ENCODE measurements at places on chromosomes 3 and 15.
A peak's percentile ranks its signal among the peaks of the same experiment; 100 is the strongest.

DNA sequence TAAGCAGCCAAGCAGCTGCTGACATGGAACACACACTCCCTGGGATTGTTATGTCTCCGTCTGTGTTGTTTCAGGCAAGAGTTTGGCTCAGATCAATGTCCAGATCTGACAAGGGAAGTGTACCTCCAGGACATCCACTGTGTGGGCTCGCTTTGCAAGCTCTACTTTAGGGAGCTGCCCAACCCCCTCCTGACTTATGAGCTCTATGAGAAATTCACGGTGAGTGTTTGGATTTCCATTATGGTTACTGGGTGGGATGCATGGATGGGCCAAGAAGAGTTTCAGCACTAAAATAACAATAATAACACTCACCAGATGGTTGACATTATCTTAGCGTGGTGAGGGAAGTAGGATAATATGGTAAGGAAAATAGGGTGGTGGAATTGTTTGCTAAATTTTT is 74.1 kb downstream of the ARHGAP31 start:
- no peak for DNase-seq

GRCh38 chr3:152539191-152539764 is 270.5 kb downstream of the MBNL1 start:
- peak; percentile 3 for DNase-seq

GRCh38 chr3:174776636-174777035 is 82.5 kb upstream of the NAALADL2 start:
- no peak for DNase-seq

DNA sequence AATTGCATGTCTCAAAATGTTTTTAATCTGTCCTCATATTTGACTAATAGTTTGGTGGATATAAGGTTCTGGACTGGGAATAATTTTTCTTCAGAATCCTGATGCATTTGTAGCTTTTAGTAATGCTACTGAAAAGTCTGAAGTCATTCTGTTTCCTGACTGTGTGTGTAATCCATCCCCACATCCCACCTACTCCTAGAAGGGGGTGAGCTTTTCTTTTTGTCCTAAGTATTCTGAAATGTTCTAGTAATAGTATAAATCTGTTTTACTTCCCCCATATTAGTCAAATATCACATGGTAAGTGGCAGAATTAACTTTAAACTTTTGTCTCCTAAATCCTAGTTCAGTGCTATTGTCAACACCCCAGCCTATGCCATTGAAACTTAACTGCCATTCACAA is 162.8 kb downstream of the GREM1 start:
- DNase-seq = no peak

DNA sequence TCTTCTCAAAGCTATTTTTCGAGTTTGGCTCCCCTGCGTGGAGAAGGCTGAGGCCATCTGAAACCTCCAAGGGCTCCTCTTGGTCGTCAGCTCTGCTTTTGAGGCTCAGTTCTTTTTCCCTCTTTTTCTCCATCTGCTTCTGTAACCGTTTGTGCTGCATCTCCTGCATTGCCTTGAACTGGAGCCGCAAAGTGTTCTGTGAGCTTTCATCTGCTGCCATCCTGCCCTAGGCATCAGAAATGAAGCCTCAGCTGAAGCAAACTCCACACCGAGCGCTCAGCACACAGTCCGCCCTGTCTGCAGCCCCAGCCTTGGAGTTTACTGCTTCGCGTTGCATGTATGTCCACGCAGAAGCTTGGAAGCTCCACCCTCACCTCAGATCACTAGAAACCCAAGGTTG is 14.9 kb downstream of the CCDC13 start:
- DNase-seq = no peak

DNA sequence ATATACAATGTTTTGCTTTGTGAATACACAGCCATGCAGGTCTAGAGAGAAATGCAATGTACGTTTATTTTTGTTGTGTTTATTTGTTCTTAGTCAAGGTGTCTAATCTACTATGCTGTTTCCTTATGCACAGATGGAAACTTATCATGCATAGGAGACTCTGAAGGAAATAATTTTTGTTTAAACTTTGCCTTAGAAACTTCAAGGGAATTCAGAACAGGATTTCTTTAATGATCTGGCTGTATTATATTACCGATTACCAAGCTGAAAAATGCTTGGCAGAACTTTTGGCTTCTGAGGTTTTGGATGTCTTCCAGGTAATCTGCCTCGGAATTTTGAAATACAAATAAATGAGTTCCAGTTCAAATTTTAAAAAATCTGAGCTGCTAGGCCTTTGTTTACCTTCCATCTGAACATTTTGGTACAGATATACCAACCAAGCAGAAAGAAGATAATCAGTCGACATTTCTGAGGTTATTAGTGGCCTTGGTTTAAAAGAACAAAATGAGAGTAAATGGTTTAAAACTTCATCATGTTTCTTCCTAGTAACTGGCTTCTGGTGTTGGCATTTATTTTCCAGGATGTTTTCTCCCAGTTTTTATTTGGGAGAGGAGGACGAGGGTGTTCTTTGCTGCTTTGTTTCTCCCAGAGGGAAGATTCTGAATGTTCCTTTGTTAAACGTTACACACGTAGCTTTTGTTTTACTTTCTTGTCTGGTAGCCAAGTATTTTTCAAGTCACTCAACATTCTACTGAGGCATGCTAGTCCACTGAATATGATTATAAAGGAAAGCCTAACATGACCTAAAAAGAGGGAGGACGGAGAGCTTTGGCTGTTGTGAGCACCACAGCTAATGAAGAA is 421.8 kb upstream of the TBL1XR1 start:
- no peak for DNase-seq

GRCh38 chr3:94028093-94028837 is at the start of gene STX19:
Gene STX19, minus strand, starts transcription at chr3:94028597. Its CDS starts 13,328 bp downstream, at chr3:94015269.
- DNase-seq = no peak

DNA sequence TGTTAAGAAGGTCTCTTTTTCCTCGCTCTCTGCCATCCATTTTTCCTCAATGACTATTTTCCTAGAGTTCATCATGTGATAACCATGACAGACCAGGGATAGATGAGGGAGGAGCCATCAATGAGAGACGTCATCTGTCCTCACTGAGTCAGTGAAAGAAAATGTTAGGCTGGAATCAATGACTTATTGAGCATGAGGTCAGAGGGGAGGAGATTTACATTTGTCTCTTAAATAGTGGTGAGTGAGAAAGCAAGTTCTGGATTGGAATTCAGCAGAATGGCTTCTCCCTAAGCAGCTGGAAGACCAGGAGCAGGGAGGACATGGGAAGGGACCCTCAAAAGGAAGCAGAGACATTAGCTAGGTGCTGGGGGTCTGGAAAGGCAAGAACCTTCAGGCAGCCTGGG is 28.2 kb upstream of the USP3 start:
- DNase-seq = no peak

GRCh38 chr15:31495281-31495680 is 168.6 kb downstream of the KLF13 start:
- no peak for DNase-seq

DNA sequence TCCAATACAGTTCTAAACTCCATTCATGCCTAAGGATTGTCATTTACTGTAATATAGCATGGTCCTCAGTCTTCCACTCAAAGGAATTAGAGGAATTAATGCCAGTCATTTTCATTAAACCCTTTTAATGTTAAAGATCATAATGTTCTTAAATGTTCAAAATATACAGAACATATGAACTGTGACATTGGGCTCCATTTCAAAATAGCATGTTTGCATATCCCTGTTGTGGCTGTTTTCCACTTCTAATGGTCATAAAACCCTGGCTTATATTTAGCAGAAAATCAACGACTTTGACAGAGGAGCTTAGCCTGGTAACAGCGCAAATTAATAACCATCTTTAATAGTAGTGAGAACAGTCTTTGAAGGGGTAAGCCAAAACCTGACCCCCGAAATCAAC is 260.7 kb downstream of the UBE2E2 start:
- no peak for DNase-seq

GRCh38 chr3:125317761-125318160 is 57.4 kb downstream of the ZNF148 start:
- DNase-seq = no peak

DNA sequence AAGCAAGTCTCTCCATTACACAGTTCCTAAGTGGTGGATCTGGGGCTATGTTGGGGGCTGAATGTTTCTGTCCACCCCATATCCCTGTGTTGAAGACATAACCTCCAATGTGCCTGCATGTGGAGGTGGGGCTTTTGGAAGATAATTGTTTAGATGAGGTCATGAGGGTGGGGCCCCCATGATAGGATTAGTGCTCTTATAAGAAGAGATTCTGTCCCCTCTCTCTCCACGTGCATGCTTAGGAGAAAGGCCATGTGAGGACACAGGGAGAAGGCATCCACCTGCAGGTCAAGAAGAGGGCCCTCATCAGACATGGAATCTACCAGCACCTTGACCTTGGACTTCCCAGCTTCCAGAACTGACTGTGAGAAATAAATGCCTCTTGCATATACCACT is 231.0 kb upstream of the CHRNA7 start:
- no peak for DNase-seq

DNA sequence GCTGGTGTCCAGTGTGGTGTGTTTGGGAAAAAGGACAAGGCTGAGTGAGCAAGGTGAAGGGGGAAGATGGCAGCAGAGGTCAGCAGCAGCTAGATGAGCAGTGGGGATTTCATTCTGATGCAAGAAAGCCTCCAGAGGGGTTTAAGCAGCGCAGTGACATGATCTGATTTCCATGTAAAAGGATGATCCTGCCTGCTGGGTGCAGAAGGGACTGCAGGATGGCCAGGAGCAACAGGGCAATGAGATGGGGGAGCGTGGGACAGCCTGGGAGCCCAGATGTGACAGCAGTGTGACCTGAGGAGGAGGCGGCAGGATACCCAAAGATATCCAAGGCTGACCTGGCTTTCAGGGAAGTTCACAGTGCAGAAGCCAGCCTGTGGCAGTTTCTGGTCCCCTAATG is 6.1 kb downstream of the WNT7A start:
- DNase-seq = no peak

DNA sequence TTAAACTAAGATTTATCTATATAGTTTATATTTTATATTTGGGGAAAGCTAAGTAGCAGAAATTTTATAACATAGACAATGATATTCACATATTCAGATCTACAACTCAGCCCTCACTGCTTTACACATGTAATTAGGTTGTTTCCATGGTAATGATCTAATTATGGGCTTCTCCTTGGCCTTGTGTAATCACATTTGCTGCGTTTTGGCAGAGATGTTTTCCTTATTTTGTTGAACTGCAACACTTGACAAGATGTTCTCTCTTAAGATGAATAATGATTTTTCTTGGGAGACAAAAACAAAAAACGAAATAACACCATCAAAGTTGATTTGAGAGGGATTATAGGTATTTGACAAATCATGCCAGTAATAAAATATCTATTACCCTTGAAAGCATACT is 635.6 kb upstream of the TBL1XR1 start:
- DNase-seq = no peak

GRCh38 chr15:29631076-29632070 is 190.9 kb downstream of the TJP1 start:
- DNase-seq = no peak

- DNase-seq = no peak
These were observed 89.7 kb downstream of the MAGI1 start for GRCh38 chr3:65948841-65949573.

DNA sequence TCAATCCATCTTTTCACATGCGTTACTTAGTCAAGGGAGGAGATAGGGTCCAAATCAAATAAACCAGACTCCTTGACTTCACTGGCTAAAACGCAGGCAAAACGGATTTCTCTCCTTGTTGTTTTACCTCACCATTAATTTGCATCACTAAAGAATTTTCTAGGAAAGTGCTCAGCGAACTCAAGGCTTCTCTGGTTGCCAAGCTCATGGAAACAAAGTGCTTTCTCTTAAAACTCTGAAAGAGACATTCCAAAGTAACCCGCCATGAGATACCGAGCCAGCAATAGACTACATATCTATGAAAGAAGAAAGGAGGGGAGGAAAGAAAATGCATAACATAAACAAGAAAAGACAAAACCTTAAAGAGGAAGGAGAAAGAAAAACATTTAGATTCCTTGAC is 211.7 kb upstream of the WNT5A start:
- DNase-seq = no peak

DNA sequence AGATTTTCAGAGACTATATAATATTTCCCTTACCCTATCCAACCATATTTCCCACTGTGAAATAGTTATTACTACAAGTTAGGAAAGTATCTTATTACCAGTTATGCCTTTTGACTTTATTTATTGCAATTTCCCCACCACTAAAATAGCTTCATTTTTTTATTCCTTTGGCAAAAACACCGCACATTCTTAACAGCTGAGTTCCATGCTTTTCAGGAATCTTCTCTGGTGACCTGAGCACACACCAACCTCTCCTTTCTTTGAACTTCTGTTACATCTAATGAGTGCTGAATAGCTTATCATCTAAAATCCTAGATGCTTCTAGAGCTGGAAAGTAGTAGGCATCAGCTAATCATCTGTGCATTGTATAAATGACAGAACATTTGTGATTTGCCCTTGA is 99.1 kb downstream of the UBE2E2 start:
- DNase-seq = no peak

DNA sequence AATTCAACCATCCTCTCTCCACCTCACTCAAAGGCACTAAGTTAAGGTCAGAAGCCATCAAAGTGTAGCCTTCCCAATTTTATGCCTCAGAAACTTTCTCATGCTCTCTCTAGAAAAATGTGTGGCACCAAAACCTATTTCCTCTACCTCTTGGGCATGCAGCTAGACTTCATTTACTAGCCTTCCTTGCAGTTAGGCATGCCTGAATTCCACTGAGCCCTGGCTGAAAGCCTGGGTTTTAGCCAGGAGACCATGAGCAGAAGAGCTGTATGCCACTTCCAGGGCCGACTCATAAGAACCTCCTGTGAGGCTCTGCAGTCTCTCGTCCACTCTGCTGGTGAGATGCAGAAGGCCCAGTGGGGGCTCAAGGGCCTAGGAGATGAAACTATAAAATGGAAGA is 145.0 kb downstream of the MYLK start:
- DNase-seq = no peak

- no peak for DNase-seq
These were observed 142.7 kb downstream of the THRB start for GRCh38 chr3:24351779-24352469.

DNA sequence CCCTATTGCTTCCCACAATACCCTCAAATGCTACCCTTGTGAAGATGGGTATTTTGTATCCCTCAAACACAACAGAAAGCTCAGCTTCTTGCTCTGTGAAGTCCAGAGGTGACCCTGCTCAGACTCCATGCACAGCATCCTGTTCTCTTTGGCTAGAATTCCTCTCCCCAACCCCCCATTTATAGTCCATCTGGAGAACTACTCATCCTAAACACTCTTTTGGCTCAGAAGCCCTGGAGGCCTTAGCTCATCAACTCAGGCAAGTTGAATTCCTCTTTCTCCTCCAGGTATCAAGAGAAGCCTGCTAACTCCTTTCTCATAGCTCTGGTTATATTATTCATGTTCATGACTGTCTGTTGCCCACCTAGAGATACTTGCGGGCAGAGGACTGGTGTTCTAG is 18.3 kb upstream of the GASK1A start:
- no peak for DNase-seq
